CMK (cell line): ENCODE measurements at places on chromosomes 1 and 21.

GRCh38 chr1:165298203-165298820 is 58.2 kb downstream of the LMX1A start:
- no peak for DNase-seq

- DNase-seq, result no peak
These were observed 76.2 kb upstream of the B3GALT2 start for GRCh38 chr1:193262661-193263060.

GRCh38 chr1:117580882-117581281 is 25.0 kb upstream of the TENT5C start:
- no peak for DNase-seq

- DNase-seq, result no peak
These were observed 38.5 kb upstream of the LAX1 start for GRCh38 chr1:203726417-203726867.

DNA sequence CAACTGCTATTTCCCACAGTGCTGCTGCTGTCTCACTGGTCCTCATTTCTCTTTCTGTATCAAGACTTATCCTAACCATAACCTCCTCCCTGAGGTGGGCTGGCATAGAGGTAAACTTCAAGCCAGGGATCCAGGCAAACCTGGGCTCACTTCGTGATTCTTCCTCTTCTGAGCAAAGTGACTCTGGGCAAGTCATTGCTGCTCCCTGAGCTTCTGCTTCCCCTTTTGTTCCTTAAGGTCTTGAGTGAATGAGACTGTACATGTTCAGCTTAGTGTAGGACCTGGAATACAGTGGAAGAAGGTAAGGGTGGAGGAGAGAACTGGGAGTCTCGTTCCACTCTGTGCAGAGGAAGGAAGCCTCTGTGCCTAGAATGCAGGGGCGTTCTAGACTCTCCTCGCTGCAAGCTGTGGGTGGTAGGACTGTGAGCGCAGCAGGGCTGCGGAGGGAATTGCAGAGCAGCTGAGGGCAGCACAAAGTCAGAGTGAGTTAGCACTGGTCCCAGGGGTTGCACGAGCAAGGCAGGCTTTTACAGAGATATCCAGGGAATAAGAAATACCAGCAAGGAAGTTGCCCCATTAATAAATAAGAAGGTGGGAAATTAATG is 11.4 kb upstream of the ERI3 start:
- no peak for DNase-seq

DNA sequence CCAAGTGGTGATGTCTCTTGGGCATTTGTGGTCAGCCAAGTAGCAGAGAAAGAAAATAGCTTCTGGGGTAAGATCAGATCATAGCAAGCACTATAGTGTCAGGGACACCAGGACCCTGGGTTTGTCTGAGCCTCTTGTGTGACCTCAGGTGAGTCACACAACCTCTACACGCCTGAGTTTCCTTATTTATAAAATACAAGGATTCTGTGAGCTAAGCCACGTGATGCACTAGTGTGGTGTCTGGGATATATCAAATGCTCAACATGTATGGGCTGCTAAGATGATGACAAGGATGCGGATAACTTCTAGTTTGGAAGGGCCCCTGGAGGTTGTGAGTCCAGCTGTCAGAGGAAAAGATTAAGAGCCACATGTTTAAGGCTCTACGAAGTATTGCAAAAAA is 24.5 kb upstream of the ZNF436 start:
- no peak for DNase-seq

GRCh38 chr1:20829946-20830345 is 42.8 kb upstream of the HP1BP3 start:
- no peak for DNase-seq

GRCh38 chr1:65756616-65757015 is 36.1 kb upstream of the PDE4B start:
- DNase-seq, result no peak

DNA sequence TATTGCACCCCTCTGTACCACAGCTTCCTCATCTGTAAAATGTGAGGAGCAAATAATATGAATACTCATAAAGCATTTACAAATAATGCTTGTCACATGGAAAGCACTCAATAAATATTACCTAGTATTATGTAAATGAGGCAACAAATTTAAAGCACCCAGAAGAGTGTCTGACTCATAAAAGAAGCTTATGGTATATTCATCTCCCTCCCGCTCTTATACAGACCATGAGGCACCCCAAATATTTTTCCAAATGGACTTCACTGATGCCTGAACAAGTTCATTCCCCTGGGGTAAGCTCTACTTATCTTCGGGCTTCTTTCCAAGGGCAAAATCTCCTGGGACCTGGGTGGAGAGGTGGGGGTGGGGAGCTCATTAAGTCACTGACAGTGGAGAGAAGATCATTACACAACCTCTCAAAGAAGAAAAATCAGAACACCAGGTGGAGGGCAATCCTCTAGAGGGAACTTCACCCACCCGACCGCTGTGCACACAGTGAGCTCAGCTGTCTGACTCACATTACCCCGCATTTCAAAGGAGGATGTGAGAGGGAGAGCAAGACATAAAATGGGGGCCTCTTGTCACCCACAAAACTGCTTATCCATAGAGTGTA is 166.2 kb downstream of the ASTN1 start:
- DNase-seq, result no peak

DNA sequence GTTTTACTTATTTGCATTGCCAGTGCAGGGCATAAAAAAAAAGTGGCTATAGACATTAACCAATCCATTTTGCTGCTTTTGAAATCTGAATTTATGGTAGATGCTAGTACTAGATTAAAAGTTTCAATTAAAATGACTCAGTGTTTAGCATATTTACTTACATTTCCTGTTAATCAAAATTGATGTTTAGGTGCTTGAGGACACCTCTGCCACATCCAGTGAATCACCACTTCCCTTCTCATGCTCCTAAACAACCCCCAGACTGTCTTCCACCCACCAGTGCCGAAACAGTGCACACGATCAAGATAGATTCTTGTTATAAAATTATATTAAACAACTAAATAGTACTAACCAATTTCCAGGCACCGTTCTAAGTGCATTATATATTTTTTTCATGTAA is 32.7 kb downstream of the HSD17B7 start:
- no peak for DNase-seq

- DNase-seq, result no peak
These were observed 39.7 kb downstream of the LRRC8C start for GRCh38 chr1:89672489-89673183.

GRCh38 chr1:59083946-59084865 is 212.7 kb upstream of the FGGY start:
- DNase-seq, result peak; percentile 48

DNA sequence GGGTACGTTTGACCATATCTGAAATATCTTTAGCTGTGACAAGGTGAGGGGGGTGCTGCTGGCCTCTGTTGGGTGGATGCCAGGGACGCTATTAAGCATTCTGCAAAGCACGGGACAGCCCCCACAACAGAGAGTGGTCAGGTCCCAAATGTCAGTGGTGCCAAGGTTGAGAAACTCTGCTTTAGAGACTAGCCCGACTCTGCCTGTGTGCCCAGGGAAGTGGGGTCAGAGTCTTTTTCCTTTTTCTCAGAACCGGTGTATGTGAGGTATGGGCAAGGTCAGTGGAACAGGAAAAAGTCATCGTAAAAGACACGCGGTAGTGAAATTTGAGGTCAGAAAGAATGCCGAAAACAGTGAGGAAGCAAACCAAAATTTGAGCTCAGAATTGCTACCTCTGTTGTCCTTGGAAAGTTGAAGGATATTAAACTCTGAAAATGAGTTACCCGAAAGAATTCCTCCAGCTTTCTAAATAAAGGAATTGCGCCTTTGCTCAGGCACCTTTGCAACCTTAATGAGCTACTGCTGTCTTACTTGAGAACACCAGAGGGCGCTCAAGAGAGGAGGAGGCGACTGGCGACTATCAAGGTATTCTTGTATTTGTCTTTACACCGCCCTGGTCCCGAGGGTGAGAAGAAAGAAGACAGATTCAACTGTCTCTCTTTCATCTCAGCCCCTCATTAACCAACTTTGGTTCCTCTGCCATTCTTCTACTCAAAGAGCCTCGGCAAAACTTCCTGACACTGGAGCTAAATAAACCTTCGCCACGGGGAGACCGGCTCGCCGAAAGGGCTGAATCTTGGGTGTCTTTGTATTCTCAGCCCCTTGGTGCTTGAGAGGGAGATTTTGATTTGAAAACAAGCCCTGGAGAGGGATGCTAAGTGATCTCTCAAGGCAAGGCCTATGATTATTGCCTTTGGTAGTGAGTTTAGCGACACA is 85.4 kb upstream of the OLIG2 start:
- DNase-seq, result no peak

DNA sequence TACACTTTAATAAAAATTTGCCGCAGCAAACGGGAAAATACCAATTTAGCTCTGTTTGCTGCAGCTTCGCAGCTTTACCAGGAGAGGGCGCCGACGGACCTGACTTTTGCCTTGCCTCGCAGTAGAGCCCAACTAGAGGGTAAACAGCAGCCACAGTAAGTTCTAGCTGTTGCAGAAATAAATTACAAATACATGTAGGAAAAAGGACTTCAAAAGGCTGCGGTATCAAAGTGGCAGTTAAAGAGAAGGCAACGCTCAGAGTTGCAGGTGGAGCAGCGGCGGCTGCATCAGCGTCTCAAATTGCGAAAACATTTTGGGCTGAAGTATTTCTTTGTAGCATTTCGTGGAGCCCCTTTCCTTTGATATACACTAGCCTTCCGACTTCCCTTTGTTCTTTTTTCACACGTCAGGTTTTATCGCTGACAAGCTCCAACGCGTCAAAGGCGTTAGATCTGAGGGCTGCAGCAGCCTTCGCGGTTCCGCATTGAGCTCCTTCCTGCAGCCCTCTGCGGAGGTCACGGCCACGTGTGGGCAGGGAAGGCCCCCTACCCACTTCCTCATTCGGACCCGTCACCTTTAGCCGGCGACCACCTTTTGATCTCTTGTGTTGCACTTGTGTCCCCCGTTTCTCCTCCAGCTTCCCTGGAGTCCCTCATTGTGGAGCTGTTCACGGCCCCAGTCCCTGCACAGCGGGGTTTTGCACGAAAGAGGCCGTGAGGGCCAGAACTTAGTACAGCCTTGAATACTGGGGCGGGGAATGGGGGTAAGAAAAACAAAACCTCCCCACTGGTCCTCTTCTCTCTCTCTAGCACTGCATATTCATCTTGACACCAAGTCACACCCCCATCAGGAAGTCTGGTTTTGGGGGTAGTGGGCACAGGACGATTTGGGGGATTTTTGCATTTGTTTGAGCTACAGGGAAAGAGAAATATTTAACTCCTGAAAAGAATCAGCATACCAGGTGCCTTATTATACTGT is 72.8 kb downstream of the S1PR1 start:
- peak; percentile 85 for DNase-seq

DNA sequence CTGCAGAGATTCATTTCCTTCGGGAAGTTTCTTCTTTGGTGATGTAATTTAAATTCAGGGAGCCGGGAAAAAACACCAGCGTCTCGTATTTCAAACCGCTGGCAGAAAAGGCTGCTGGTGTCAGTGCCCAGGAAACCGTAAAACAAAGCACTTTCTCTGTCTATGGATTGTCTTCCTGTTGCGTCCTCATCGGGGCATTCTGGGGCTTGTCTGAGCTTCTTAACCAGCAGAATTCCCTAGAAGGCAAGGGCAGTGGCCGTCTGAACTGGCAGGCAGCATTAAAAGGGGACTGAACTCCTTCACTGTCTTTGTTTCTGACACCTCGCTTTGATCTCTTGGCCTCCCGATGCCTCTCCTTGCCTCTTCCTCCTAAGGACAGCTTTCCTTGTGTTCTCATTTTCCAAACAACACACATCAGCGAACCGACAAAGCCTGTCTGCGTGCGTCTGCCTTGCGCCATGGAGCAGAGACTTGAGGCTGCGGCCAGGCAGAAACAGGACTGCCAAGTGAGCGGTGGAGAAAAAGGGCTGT is 391.6 kb upstream of the VAMP3 start:
- no peak for DNase-seq

DNA sequence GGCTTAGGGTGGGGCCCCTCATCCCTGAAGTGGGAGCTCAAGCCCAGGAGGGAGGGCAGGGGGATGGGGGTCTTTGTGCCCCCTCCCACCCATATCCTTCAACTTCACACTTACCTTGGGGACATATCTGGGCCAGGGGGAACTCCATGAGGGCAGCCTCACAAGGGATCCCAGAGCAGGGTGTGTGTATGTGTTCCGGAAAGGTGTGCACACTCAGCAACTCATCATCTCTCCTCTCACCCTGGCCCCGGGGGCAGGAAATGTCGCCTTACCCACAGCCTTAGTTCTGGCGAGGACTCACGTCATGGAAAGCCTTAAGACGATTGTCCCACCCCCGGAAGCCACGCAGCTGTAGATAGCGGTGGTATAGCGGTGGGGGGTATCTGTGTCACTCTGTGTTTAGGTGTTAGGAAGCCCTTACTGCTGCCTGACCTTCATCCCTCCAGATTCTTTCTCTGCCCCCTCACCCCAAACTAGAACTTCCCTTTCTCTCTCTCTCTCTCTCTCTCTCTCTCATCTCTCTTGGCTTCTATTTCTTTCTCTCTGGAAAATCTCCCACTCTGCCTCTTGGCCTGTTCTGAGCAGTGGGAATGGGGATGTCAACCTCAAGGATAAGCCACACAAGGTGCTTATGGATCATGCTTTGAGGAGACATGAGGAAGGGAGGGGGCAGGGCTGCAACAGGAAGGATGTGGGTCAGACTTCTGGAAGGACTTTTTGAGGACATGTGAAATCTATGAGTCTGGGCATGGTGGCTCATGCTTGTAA is at the start of gene SH2D2A:
TSS of gene SH2D2A (minus strand) at position 288 of the 768 bp plus-strand sequence. CDS start at position 148, 140 bp downstream.
- DNase-seq, result peak; percentile 98

GRCh38 chr1:109218516-109218915 is 4.8 kb downstream of the SARS1 start:
- DNase-seq, result peak; percentile 54

DNA sequence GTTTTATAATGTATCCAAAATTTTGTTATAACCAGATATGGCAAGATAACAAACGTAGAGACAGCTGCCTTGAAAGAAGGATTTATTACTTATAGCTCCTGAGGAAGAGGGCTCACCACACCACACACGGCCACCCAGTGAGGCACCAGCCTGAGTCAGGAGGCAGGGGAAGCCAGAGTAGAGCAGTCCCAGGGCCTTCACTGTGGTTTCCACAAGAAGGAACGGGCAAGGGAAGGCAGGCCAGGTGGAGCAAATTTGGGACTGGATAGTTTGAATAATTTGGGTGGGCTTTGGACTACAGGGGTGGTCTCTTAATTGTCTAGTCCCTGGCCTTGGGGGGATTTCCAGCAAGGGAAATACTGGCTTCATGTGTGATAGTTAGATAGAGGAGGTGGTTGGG is 72.5 kb downstream of the RRAGC start:
- no peak for DNase-seq

DNA sequence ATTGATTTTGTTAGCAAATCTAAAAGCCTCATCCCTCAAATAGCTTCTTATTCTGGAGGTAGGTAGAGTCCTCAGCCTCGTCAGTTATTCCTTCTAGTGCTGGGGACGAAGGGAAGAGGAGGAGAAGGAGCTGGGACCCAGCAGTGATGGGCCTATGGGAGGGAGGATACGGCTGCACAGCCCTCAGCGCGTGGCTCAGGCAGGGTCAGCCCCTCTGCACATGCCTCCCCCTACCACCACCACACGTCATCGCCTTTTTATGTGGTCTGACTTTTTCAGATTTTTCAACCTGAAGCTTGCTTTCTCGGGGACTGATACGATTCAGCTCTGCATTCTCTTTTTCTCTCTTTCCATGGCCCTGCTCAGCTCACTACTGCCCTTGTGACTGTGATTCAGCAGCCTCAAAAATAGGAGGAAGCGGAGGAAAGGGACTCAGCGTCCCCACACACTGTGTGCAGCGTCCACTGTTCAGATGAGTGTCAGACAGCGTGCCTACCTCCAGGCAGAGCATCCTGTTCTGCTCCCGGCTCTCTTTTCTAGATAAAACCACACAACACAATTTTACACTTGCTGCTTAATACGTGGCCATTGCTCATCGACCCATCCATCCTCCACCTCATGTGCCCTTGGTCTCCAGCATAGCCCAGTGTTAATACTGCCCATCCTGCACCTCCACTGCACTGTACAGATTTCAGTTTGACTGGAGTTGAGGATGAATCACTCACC is 827 bp downstream of the OR2B11 start:
- no peak for DNase-seq

GRCh38 chr1:204831186-204831585 is 39.5 kb upstream of the NFASC start:
- DNase-seq, result no peak
